ENCODE measurements at places on chromosomes 13 and 19.

- DNase-seq, result peak; percentile 97
These were observed 13.4 kb upstream of the C19orf33 start for GRCh38 chr19:38290631-38291147.

DNA sequence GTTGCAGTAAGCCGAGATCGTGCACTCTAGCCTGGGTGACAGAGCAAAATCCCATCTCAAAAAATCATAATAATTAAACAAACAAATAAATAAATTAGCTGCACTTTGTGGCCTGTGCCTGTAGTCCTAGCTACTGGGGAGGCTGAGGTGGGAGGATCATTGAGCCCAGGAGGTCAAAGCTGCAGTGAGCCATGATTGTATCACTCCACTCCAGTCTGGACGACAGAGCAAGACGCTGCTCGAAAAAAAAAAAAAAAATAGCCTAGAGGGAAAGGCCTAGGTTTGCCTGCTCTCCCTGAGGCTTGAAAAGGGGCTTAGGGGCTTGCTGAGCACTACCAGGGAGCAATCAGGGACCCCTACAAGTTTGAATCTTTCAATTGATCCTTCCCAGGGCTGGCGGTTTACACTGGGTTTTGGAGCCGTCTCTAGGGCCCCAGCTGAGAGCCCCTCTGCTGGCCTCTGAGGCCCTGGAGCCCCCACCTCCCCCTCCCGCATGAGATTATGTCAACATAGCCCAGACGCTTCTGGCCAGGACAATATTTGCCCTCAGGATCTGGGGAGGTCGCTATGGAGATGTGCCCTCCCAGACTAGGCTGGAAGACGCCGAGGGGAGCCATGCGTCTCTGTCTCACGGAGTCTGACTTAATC lies 10.4 kb upstream of the GIPR start:
- no peak for DNase-seq

DNA sequence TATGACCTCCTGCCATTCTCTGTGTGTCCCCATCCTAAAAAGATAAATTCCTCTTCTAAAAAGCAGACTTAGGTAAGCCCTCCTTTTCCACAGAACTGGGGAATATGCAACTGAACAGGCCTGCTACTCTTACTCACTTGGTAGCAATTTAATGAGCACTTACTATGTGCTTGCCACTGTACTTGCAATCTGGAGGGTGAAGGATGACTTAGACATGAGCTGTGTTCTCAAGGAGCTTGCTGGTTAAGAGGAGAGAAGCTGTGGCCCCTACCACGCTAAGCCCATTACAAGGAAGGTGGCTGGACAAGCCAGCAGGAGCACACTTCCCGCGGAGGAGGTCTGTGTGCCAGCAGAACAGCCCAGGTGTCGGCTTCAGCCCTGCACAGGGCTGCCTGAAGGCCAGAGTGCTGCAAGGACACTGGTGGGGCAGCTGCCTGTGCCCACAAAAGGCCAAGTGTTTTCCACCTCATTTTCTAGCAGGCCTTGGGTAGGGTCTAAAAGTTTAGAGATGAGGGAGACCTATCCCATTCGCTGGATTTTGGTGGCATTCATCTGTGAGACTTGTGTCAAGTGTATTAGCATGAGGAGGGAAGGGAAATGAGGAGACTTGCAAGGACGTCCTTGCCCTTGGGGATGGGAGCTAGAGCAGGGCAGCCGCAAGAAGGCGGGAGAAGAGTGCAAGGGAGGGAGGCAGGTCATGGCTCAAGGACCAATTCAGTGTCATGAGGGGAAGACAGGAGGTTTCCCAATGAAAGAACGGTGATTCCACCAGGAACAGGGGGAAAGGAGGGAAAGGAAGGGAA lies 52.0 kb downstream of the COL4A1 start:
- no peak for DNase-seq

- no peak for DNase-seq
These were observed 89.3 kb downstream of the SPACA7 start for GRCh38 chr13:112465251-112466131.

DNA sequence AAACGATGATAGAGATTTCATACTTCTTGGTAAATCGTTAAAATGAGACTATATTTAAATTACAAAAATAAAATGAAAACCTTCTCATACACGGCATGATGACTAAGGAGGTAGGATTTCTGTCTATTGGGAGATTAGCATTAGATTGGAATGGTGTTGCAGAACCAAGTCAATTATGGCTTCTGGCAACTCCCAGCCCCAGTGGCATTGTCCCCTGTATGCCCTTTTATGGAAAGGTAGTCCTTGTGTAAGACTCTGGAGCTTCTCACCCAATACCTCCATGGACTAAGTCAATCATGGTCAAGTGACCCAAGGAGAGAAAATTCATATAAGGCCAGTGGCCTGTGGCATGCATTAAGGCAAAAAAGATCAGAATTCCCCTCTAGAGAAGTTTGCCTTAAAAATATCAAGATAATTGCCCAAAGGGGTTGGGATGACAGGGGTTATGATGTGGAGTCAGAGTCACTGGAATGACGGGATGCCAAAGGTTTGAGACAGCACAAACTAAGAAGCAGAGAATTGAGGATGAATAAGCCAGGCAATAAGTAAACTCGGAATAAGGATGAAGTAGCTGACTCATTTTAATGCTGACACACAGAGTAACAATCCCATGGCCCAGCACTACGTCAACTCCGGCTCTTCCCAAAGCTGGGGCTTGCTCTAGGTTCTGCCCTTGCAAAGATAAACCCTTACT lies 57.8 kb upstream of the POSTN start:
- peak; percentile 88 for DNase-seq

GRCh38 chr13:32676242-32676641 lies 90.0 kb downstream of the PDS5B start:
- DNase-seq, result no peak

DNA sequence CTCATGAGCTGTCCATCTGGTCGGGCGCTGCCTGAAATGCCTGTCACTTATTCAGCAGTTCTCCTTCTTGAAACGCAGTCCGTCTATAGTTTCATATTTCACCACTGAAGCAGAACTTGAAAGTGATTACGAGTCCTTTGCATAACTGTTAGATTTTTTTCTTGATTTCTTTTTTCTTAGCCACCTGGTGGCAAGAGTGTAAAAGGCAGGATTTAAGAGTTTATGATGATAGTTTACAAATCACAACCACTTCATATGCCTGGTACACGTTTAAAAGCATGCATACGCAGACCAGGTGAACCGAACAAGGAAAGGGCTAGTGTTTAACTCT lies 45.8 kb downstream of the GGACT start:
- DNase-seq, result peak; percentile 66

GRCh38 chr13:43274881-43275280 lies 251.5 kb downstream of the DNAJC15 start:
- no peak for DNase-seq

DNA sequence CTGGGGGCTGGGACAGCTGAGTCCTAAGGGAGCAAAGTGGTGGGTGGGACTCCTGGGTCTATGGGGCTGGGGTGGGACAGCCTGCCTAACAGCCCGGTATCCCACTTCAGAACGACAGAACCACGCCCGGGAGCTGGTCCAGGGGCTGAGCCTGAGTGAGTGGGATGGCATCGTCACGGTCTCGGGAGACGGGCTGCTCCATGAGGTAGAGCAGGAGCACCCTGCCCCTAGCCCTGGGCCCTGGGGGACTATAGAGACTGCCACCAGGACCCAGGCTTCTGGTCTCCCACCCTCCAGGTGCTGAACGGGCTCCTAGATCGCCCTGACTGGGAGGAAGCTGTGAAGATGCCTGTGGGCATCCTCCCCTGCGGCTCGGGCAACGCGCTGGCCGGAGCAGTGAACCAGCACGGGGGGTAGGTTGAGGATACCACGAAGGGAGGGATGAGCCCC lies 8.6 kb downstream of the SPHK2 start:
- no peak for DNase-seq

DNA sequence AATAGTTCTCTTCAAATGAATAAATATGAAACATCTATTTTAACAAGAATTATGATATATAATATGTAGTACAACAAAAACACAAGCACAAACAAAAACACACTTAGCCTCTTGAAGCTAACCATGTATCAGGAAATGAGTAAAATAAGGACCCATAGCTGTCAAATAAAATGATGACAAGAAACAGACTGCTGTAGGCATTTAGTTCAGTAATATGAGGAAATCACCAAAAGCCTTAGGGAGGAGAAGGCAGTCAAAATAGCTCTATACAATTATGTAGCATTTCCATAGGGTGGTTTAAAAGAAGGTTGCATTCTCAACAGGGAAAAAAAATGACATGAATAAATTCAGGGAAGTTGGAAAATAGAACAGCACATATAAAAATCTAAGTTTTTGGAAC lies 163.4 kb downstream of the PCDH20 start:
- DNase-seq, result no peak

GRCh38 chr13:114161644-114162532 lies 17.2 kb upstream of the CFAP97D2 start:
- DNase-seq, result peak; percentile 52

- no peak for DNase-seq
These were observed 81.5 kb downstream of the IER2 start for GRCh38 chr19:13231663-13232062.

GRCh38 chr13:94168783-94169453 lies 310.6 kb downstream of the DCT start:
- DNase-seq, result no peak

GRCh38 chr19:38173291-38174041 lies 50.6 kb downstream of the DPF1 start:
- DNase-seq, result no peak

DNA sequence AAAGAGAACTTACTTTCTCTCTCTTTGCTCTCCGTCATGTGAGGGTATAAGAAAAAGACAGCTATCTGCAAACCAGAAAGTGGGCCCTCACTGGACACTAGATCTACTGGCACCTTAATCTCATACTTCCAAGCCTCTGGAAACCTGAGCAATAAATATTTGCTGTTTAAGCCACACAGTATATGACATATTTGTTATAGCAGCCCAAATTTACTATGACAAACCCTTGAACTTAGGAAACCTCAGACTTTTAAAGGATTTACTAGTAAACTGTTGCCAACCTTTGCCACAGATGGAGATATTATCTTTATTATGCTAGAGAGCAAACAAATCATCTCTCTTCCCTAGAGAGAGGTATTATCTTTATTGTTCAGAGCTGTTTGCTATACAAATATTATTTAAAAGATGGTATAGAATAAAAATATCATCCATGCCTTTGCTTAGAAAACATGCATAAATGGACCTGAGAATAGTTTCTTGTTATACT lies 1446.1 kb downstream of the SLITRK1 start:
- DNase-seq, result peak; percentile 46

GRCh38 chr13:99866781-99867180 lies 104.8 kb downstream of the ZIC5 start:
- no peak for DNase-seq

GRCh38 chr19:10756791-10757190 lies 38.9 kb downstream of the DNM2 start:
- no peak for DNase-seq

GRCh38 chr13:101946401-101946800 lies 455.4 kb downstream of the FGF14 start:
- no peak for DNase-seq

- DNase-seq, result no peak
These were observed at the start of gene F10 for GRCh38 chr13:113122550-113123225. F10 (plus strand) TSS chr13:113122799; CDS start chr13:113122856, 57 bp downstream.

- no peak for DNase-seq
These were observed 10.2 kb downstream of the LRP3 start for GRCh38 chr19:33204136-33204973.

DNA sequence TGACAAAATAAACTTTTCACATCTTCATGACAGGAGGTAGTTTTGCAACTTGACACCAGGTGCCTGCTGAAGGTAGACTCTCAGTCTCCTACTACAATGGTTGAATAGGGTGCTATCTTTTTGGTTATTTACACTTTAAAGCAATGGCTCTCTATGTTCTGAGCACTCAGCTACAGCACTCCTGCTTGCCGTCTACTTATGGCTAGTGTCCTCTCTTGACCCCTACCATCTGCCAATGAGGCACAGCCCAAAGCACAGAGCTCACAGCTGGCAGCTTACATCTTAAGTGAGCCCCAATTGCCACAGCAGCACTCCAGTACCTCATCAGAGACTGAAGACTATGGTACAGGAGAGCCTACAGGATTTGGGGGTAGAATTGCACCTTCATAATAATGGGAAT lies 11.4 kb downstream of the ZNF708 start:
- DNase-seq, result no peak

- peak; percentile 8 for DNase-seq
These were observed 54.0 kb upstream of the DOCK9 start for GRCh38 chr13:99031832-99032231.

DNA sequence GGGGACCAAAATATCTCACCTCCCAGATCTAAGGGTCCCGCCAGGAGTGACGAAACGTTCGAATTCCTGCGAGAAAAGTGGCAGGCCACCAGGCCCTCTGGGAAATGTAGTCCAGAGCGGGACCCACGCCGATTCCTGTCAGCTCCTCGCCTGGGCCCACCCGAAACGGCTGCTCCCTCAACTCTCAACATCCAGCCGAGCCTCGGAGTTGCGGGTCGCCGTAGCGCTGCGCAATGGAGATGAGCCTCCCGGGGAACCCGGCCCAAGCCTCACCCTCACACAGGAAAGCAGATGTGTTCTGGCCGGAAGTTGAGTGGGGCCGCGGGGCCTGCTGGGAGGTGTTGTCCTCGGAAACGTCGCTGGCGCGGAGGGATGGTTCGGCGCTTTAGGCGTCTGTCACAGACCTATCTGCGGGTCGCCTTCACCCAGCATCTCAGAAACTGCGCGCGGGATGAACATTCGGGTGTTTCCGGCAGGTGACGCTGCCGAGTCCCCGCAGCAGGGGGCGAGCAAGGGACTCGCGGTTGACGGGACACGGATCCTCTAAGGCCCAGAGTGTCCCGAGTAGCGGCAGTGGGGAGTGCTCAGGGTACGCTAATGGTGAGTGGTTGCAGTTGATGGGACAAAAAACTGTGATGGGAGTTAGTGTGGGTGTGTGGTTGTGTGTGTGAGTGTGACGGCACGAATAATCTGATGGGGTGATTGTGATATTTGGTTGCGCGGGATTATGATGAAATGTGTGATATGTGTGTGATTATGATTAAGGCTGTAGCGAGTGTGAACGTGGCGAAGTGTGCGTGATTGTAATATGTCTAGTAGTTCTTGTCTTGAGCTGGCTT lies at the start of the genes ZNF568 and ZNF829:
TSS of gene ZNF568 (plus strand) at position 341 of the 839 bp plus-strand sequence. CDS start 6,439 bp downstream, outside the sequence.
TSS of gene ZNF829 (minus strand) at position 300 of the 839 bp plus-strand sequence. CDS start 1,124 bp downstream, outside the sequence.
- no peak for DNase-seq

- peak; percentile 77 for DNase-seq
These were observed 29.8 kb downstream of the CERS1 start for GRCh38 chr19:18865973-18866799.

DNA sequence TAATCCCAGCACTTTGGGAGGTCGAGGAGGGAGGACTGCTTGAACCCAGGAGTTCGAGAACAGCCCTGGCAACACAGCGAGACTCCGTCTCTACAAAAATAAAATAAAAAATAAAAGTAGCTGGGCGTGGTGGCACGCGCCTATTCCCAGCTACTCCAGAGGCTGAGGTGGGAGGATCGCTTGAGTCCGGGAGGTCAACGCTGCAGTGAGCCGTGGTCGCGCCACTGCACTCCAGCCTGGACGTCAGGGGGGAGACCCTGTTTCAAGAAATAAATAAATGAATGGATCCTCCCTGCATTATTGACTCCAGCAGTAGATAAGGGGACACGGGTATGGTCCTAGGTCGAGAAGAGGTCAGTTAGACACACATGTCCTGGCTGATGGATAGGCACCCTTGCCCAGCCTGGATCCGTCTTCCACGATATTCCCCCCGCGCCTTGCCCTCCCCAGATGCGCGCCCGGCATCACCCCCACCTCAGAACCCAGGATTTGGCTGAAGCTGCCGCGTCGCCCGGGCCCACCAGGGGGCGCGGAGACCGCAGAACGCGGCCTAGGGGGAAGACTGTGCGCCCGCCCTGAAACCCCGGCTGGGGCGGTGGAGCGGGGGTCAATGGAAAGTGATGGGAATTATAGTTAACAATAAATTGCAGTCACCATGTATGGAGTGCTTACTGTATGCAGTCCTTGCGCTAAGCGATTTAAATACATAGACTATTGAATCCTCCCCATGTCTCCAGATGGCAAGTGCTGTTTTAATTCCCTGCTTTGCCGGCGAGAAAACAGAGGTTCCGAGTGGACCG lies 2.1 kb upstream of the HOOK2 start:
- DNase-seq, result peak; percentile 89

All from PC-3 (cell line).